ENCODE measurements at places on chromosomes 11 and 22. TPM values are rescaled to one million over a fixed set of nuclear protein-coding genes. Genes with fewer than 3 reads are reported as not detected.

Gene C22orf42
- total RNA-seq = not detected

Gene ANO1
- not detected for total RNA-seq

Gene ZNF280B
- 0.45 TPM for total RNA-seq

Gene ACTN3
- not detected for total RNA-seq

Gene INS
- not detected for total RNA-seq

Data from fibroblast of the aortic adventitia (primary cell).